ENCODE measurements at places on chromosomes 11 and 22. TPM values are rescaled to one million over a fixed set of nuclear protein-coding genes. Genes with fewer than 3 reads are reported as not detected.

GRCh38 chr11:1917523-1918435 is 1.7 kb upstream of the TNNT3 start:
- DNase-seq, result no peak

ASCL2 gene
- 3.7 TPM for total RNA-seq

- no peak for DNase-seq
These were observed 7.8 kb downstream of the PRG3 start for GRCh38 chr11:57373146-57373545.

GRCh38 chr11:33016654-33017053 is 976 bp downstream of the DEPDC7 start:
- no peak for DNase-seq

DNA sequence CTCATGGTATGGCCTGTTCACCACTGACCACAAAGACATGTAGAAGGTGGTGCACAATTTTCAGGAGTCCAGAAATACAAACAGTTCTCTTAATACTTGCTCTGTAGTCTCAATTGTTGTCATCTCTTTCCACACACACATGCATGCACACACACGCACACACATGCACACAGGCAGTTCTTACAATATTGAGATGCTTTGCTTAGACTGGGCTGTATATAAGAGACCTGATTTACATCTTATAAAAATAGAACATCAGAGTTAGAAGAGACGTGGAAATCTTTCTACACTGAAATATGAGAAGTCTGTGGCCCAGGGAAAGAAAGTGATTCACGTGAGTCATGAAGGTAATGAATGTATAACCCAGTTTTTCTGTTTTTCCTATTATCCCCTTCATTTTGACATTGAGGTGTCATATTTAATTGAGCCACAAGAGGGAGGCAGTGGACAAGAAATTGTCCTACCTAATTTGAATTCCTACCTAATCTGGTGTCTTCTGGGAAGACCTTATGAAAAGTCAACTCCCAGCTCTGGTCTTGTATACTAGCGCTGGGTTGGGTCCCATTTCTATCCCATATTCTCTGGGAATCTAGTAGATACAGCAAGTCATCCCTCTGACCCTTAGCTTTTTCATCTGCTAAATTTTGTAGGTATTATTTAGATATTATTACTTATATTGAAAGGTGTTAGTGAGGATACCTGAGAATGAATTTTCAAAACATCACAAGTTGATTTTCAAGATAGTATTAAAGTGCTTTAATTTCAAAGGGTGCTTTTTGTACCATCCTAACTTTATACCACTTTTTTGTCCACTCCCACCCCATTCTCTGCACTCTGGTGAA is 14.9 kb upstream of the MS4A4A start:
- no peak for DNase-seq

DNA sequence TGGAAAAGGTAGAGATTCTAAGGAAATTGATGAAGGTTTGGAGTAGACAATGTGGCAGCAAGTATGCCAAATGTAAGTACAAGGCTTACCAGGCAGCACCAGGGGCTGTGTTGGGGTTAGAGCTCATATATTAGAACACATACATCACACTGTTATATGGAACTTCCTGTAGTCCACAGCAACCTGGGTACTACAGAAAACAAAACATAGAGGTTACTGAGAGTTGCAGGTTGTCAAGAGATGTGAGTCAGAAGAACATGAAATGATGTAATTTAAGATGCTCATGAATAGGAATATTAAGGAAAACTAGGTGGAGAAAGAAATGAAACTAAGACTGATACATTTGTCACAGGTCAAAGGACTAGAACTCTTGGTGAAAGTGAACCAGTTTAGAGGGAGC is 22.0 kb downstream of the FAT3 start:
- no peak for DNase-seq

- DNase-seq, result no peak
These were observed 11.7 kb downstream of the BLID start for GRCh38 chr11:122104341-122104740.

SLC22A25 gene
- total RNA-seq, result 0.98 TPM

DNA sequence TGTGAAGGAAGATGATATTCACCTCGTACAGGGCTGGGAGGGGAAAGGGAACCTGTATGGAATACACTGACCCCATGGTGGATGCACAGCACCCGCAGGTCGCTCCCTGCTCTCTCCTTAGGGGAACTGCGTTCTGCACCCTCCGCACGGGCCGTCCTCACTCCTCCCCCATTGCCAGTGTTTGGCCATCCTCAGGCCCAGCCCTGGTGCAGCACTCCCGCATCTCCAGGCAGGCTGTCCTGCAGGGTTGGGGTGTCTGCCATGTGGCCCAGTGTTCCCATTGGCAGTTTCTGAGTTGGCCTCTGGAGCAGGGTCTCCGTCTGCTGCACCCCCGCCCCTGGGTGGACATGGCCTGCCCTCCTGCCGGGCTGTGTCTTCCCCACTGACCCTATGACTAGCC is 19.1 kb upstream of the PARVG start:
- no peak for DNase-seq

- DNase-seq, result no peak
These were observed 23.7 kb upstream of the AIFM3 start for GRCh38 chr22:20943104-20943933.

Data from vagina (tissue), 2 donors.